Pancreas (tissue), 10 donors: ENCODE measurements at places on chromosomes 2 and 18. TPM values are rescaled to one million over a fixed set of nuclear protein-coding genes. Genes with fewer than 3 reads are reported as not detected.

C1QL2 gene
- 0.15 TPM for polyA plus RNA-seq

MROH2A gene
- not detected for polyA plus RNA-seq

ANKRD30BL gene
- 0.11 TPM for polyA plus RNA-seq

DOCK10 gene
- polyA plus RNA-seq = 3.2 TPM

EML6 gene
- polyA plus RNA-seq = 4.9 TPM

SP140 gene
- polyA plus RNA-seq = 0.65 TPM

AGXT gene
- polyA plus RNA-seq = 0.07 TPM
